Thoracic aorta (tissue), 2 donors: ENCODE measurements at places on chromosomes 7 and 10.

DNA sequence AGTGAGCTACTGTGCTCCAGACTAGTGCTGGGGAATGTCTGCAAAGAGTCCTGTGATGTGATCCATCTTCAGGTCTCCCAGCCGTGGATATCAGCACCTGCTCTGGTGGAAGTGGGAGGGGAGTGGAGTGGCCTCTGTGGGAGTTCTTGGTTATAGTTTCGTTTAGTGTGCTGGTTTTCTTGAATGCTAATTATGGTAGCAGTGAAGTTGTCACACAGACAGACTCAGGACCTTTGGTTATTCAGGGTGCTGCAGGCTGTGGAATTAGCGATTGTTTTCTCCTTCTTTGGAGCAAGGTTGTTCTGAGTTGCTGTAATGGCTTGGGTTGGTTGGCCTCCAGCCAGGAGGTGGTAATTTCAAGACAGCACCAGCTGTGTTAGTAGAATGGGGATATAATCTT lies 132.7 kb upstream of the HGF start:
- DNase-seq = no peak

GRCh38 chr7:6475433-6476186 lies 27.9 kb upstream of the DAGLB start:
- no peak for DNase-seq

DNA sequence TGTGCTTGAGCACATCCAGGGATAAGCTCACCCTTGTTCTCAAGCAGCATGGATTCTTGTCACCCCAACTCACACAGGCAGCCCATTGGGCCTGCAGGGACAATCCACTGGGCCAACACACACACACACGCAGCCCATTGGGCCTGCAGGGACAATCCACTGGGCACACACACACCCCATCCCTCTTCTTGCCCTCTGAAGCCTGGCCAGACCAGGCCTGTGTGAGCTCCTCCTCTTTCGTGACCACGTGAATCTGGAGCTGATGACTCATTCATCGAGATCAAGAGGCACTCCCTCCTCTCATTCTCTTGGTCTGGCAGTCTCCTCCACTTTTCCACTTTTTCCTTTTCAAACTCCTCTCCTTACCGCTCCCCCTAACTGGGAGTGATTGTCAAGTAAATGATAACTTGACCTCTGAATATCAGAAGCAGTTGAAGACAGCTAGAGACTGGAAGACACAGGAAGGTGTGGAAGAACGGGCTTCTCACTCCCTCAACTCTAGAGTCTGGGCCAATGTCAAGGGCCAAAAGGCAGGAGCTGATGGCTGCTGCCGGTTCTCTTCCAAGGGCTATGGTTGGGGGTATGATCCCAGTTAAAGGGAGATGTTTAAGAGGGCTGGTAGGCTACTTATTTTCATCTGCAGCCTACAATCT lies 89.7 kb downstream of the HIPK2 start:
- no peak for DNase-seq

GRCh38 chr7:122438492-122438891 lies 133.9 kb upstream of the FEZF1 start:
- no peak for DNase-seq

- DNase-seq = no peak
Measured at GRCh38 chr10:86815035-86815617, 58.7 kb downstream of the BMPR1A start.

DNA sequence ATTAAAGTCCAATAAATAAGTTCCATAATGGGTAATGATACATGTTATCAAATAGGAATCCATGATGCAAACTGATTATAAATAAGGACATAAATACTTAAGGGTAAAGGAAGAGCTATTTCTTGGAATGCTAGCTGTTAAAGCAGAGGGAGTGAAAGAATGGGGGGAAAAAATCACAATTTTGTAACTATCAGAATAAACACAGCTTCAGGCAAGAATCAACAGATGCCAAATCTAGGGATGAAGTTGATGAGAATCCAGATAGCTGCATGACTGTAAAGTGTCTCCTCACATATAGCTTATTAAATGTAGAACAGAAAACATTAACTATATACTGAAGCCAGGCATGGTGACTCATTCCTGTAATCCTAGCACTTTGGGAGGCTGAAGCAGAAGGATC lies 4.9 kb downstream of the IPMK start:
- DNase-seq = no peak

GRCh38 chr7:97623333-97623732 lies 108.6 kb upstream of the TAC1 start:
- no peak for DNase-seq

GRCh38 chr10:104966563-104967297 lies 325.6 kb downstream of the SORCS3 start:
- DNase-seq = no peak
